Activated CD4-positive, alpha-beta memory T cell treated with anti-CD3 and anti-CD28 coated beads, Interleukin-2, amount 10 ng/mL, durations not matched to agents 7 days and 5 days (primary cell): ENCODE measurements at places on chromosomes 5 and 9. TPM values are rescaled to one million over a fixed set of nuclear protein-coding genes. Genes with fewer than 3 reads are reported as not detected.

SOWAHA gene
- not detected for total RNA-seq

NOXA1 gene
- 0.73 TPM for total RNA-seq

TAF11L12 gene
- total RNA-seq: not detected

SLC46A2 gene
- not detected for total RNA-seq

ORM2 gene
- total RNA-seq: not detected
